ENCODE measurements at places on chromosomes 3 and 15.

GRCh38 chr3:123111640-123112039 is 44.8 kb downstream of the PDIA5 start:
- DNase-seq: no peak

DNA sequence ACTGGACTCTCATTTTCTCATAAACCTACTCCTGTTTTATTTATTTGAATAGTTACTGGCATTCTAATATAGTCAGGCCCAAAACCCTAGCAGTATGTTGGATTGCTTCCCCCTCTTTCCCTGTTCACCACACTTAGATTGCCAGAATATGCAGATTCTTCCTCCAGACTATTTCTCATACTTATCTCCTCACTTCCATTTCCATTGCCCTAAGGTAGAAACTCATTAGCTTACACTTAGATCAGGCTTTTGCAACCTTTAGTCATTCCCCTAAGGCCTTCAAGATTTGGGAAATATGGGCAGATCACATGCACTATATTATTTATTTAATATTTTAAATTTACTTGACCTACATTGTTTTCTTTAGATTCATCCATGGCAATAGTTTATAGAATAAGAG is 98.9 kb downstream of the MEIS2 start:
- no peak for DNase-seq

GRCh38 chr3:52456169-52456799 is 880 bp downstream of the NISCH start:
- no peak for DNase-seq

GRCh38 chr3:104460477-104461406 is 906.0 kb upstream of the ALCAM start:
- DNase-seq: no peak

- DNase-seq: no peak
These were observed 47.9 kb downstream of the NAALADL2 start for GRCh38 chr3:174907027-174907426.

GRCh38 chr15:101180620-101181307 is 71.1 kb downstream of the CHSY1 start:
- DNase-seq: no peak

GRCh38 chr3:129535075-129535474 is 6.6 kb downstream of the RHO start:
- no peak for DNase-seq

DNA sequence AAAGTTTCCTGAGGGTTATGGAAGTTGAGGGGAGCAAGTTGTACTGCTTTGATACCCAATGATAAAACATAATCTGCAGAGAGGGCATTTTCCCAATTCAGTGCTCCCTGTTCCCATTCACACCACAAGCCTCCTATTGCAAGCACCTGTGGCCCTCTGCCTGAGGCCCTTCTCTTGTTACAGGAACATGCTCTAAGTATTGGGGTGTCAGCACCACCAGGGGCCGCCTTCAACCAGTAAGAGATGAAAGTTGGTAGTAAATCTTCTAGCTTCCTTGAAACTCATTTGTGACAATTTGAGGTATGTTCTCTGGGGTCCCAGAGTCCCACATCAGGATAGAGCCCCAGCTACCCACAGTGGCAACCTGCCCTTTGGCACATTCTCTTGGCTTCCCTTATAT is 265.4 kb upstream of the ARHGEF26 start:
- no peak for DNase-seq

DNA sequence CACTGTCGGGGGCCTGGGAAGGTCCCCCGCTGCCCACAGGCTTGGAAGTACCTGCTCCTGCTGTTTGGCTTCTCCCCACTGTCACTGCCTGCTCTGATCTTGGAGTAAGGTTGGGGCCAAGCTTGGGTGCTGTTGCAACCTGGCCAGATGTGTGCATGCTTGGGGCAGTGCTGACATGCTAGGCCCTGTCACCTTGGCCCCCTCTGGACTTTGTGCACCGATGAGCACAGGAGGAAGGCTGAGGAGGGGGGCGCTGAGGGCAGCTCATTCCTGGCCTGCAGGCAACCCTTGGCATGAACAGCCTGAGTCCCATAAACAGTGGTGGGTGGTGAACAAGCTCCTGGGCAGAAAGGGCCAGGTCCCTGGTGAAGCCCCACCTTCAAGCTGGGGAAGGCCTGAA is 4.0 kb upstream of the XCR1 start:
- no peak for DNase-seq

- no peak for DNase-seq
These were observed 65.3 kb upstream of the SNRK start for GRCh38 chr3:43221076-43221475.

DNA sequence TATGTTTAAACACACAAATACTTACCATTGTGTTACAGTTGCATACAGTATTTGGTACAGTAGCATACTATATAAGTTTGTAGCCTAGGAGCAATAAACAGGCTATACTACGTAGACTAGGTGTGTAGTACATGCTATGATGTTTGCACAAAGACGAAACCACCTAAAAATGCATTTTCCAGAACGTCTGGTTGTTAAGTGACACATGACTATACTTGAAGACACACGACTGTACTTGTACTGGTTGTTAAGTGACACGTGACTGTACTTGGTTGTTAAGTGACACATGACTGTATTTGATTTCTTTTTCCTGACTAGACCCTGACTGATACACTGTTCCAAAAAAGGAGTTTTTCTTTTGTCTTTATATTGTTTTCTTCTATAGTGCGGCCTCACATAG is 34.1 kb downstream of the RAB8B start:
- no peak for DNase-seq

DNA sequence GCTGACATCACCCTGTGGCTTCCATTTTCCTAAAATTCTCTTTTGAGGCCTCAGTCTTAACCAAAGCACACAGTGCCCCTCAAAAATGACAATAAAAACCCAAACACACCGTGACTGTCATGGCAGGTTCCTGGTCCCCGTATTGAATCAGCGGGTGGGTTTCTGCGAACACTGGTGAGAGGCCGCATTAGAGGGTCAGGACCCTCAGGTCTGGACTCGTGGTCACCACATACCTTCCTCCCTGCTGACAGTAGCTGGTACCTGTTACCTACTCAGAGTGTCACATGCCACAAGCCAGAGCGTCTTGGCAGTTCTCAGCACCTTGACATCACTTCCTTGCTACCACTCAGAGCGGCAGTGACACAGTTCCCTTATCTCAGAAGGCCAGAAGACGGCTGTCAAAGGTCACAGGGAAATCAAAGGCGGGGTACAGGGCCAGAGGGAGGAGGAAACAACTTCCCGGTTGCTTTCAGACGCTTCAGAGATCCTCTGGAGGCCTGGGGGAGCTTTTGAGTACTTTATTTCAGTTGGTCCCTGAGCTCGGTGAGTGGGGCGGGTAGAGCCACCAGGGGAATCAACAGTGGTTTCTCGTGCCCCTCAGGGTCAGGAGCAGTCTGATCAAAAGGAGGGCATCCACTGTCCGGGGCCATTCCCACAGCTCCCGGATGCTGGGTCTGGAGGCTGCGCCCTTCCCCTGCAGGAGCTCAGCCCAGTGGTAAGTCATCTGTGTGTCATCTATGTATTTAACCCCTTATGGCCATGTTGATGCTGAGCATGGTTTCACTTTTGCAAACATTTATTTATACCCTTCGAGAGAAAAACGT is at the start of the genes CCR5AS and CCRL2:
Gene CCR5AS (minus strand): TSS at position 279 of the 824 bp plus-strand sequence.
Gene CCRL2 (plus strand): TSS at position 472 of the 824 bp plus-strand sequence. CDS start 821 bp downstream, outside the sequence.
- DNase-seq: peak; percentile 59

DNA sequence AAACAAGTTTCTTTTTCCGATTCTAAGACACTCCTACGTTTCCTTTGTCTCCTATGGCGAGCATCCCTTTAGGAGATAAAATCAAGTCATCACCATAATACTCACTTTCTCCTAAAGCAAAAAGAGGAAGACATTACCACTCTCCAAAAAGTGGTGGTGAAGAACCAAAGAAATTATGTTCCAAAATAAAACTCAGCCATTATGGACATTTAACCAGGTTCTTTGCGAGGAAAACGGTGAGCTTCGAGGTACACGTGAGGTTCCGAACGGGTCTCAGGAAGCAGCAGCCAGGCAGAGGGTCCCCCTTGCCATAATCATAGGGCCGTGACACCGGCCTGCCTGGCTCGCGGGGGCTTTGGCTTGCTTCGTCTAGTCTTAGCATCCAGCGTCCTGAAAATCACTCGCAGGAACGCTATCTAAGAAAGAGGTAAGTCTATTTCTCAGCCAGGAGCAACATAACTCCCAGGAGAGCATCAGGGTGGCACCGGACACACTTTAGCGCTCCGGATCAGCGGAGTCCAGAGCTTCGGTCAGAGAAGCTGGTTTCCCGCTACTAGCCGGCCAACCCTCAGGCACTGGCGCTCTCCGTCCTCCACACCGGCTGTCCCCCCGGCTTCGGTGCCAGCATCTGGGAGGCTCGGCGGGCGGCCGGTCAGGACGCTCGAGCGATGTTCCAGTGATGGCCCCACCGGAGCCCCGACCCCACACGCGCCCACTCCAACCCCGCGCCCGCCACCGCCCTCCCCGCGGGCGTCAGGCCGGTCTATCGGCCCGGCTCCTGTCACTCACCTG is 581 bp downstream of the IP6K1 start:
- DNase-seq: peak; percentile 31

DNA sequence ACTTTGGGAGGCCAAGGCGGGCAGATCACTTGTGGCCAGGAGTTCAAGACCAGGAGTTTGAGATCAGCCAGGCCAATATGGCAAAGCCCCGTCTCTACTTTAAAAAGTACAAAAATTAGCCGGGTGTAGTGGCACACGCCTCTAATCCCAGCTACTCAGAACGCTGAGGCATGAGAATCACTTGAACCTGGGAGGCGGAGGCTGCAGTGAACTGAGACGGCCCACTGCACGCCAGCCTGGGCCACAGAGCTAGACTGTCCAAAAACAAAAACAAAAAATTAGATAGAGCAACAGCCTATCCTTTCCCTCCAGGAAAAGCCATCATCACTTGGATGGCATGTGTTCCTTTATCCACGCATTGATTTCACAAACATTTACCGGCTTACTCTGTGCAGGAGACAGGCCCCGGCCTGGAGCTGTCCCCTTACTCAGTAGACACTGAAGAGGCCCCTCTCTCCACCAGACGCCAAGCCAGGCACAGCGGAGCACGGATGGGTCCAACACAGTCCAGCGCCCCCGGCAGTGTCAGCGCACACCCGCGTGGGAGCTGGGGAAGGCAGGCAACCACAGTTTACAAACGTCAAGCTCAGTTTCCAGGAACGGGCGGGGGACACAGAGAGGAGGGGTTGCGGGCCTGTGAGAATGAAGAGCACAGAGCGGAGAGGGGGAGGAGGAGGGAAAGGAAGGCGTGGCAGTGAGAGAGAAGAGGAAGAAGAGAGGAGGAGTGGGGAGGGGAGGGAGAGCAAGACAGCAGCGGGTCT is 3.1 kb downstream of the GP5 start:
- DNase-seq: peak; percentile 69
